ENCODE measurements at places on chromosomes 1 and 21. TPM values are rescaled to one million over a fixed set of nuclear protein-coding genes. Genes with fewer than 3 reads are reported as not detected.

Gene SLC37A1
- total RNA-seq = 7.9 TPM

Gene SPRR5
- not detected for total RNA-seq

Gene PLXNA2
- 15.1 TPM for total RNA-seq

Gene LENEP
- not detected for total RNA-seq

Gene MEX3A
- total RNA-seq = 7.2 TPM

Gene DNAJC6
- total RNA-seq = 5.6 TPM

Gene SPATA46
- total RNA-seq = not detected

Gene TMCO4
- total RNA-seq = 12.7 TPM

Measured in urinary bladder (tissue), 4 donors.